Caki2 (cell line): ENCODE measurements at places on chromosomes 3 and 15. TPM values are rescaled to one million over a fixed set of nuclear protein-coding genes. Genes with fewer than 3 reads are reported as not detected.

DNA sequence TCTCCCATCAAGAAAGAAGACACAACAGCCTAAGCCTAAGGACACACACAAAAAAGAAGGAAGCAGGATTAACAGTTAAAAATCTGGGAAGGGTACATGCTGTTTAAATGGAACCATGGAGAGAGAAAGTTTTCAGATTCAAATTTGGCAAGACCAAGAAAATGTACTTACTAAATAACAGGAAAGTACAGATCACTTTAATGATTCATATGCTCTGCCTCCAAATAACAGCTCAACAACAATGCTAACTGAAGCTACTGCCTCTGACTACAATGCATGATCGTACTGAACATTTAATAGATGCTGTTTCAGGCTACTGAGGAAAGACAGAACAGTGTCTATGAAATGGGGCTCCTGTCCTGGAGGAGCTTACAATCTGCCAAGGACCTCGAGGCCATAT, 8.4 kb upstream of the NMB start:
- no peak for DNase-seq

GRCh38 chr15:48089702-48090101, 31.1 kb upstream of the SLC24A5 start:
- DNase-seq: no peak

The GRAMD1C gene
- 0.38 and 7.1 TPM in 2 replicates for total RNA-seq

DNA sequence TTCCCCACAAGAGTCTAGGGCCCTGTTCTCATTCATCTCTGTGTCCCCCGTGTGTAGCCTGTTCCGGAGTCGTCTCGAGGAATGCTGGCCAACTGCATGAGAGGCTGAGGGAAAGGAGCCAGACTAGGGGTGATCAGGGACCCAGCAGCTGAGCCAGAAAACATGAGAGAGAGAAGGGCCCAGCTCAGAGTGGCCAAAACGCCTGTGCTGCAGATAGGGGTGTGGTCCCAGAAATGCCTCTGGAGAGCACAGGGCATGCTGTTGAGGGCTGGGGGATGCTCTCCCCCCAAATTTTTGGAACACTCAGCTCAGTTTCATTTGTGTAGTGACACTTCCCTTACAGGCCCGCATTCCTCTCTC, 14.1 kb downstream of the CYP1A2 start:
- no peak for DNase-seq

The GPR149 gene
- total RNA-seq: not detected in 2 replicates

DNA sequence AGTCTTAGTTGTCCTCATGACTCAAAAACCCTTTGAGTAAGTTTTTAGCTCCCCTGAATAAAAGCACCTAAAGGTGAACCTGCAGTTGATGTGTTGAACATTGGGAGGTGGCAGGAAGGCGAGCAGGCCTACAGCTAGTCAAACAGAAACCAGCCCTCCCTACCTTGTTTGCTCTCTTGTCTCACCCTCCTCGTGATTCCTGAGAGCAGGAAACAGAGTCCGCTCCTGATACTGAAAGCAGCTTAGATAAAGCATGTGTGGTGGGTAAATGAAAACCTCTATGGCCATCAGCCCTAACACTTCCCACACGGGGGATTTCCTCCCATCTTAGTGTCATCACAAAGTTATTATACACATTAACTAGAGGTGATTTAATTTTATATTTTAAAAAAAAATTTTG, 21.8 kb upstream of the CLDN18 start:
- no peak for DNase-seq

The CHRNB4 gene
- 6.5 TPM in 1 of 2 replicates, not detected in the other for total RNA-seq

The PTPRG gene
- total RNA-seq: 7.4 and 9.4 TPM in 2 replicates

- DNase-seq: no peak
These were observed at the start of gene ALG1L2 for GRCh38 chr3:130081351-130081881. Gene ALG1L2, plus strand, starts transcription at chr3:130081831. Its CDS starts 186 bp downstream, at chr3:130082017.

DNA sequence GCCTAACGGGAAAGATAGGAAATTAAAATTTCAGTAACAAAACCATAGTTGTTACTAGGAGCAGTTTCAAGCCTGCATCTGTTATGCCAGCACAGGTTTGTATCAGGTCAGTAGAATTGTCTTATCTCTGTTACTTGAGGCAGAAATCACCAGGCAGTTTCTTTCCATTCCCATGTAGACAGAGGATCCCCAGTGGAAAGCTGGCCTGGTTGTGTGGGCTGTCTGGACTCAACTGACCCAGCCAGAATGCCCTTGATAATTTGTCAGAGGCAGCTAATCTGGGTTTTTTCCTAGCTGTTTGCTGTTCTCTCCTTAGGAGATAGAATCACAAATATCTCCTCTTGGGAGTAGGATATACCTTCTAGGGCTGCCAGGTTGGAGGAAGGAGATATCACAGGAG, 1044.7 kb downstream of the IGSF11 start:
- no peak for DNase-seq

- no peak for DNase-seq
These were observed 143.8 kb downstream of the NEO1 start for GRCh38 chr15:73196113-73196512.
